Posterior cingulate gyrus (tissue), 11 donors: ENCODE measurements at places on chromosomes 2 and 18.

- DNase-seq, result no peak
Measured at GRCh38 chr2:127034883-127035611, 71.9 kb downstream of the BIN1 start.

GRCh38 chr2:169031202-169031601, at the start of gene ABCB11:
Gene ABCB11, minus strand, starts transcription at chr2:169031324. Its CDS starts 13,199 bp downstream, at chr2:169018125.
- no peak for DNase-seq

DNA sequence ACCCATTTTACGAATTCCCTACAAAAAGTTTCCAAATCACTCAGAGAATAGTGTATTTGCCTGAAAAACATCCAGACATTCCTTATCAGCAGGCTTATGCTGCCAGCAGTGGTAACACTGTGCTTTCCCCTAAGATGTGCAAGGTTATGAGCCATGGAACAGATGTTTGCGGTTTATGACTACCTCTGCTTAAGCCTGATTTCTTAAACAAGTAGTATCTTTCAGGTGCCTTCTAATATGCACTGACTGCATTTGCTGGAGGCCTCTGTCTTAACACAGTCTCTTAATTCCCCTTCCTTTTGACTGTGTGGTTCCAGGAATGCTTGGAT, 54.8 kb downstream of the CDC42EP3 start:
- no peak for DNase-seq

GRCh38 chr2:54755641-54756326, 32.3 kb downstream of the EML6 start:
- no peak for DNase-seq

GRCh38 chr18:60358516-60358915, 14.1 kb downstream of the MC4R start:
- no peak for DNase-seq

DNA sequence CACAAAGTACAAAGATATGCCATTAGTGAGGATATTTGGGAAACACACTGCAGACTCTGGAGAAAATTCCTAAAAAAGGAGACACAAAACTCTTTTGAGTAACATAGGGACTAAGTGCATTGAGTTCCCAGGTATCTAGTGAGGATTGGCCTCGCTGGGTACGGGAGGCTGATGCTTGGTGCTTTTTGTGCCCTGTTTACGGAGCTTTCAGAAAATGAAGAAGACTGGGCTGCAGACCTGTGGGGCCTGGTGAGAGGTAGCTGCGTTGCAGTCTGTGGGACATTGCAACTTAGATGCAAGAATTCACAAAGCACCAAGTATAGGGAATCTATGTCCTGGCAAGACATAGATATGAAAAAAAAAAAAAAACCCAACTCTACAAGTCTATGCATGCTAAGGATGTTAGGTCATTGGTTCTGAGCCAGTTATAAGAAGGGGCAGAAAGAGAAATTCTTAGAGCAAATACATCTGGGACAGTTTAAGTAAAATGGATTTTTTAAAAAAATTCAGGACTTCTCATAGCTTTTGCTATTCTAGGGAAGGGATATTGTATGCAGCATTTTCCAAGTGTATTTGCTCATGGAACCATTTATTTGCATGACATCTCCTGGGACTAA, 156.0 kb downstream of the SLC4A3 start:
- no peak for DNase-seq

GRCh38 chr2:240869109-240869955, 708 bp downstream of the AGXT start:
- no peak for DNase-seq

GRCh38 chr2:124646166-124646815, 621.2 kb downstream of the CNTNAP5 start:
- DNase-seq, result no peak

DNA sequence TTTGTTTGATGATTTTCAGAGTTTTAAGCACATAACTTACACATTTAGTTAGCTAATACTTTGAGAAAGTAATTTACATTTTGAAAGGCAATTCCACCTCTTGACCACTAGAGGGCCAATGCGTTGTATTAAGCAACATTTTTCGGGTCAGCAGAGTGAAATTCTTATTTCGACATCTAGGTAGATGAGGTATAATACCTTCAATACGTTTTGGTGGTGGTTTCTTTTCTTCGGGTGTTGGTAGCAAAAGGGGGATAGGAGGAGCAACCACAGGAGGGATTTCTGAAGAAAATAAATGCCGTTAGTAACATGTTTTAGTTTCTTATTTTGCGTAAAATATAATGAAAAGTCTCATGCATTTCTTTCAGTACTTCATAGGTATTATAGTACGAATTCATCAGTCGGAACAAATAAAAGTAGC, 106.3 kb downstream of the TTN start:
- no peak for DNase-seq

- no peak for DNase-seq
Measured at GRCh38 chr2:86000131-86000937, 105.4 kb downstream of the POLR1A start.

DNA sequence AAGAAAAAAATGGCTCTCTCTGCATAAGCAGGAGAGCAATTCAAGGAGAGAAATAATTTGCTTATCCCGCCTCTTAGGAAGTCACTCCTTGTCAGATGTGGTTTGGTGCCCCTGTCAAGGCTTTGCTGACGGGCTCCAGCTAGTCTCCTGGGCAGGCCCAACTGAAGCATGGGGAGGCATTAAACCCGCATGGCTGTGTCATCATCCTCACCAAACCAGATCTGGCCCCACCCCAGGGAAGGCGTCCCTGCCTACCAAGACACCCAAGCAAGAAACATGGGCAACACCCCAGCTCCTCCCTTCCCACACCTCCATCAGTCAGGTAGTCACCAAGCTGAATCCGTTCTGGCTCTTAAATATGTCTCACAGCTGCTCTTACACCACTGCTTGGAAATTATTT, 108.0 kb downstream of the SGPP2 start:
- no peak for DNase-seq

GRCh38 chr2:221929259-221929658, 357.2 kb upstream of the EPHA4 start:
- DNase-seq, result no peak

GRCh38 chr2:60260639-60261296, 292.7 kb downstream of the BCL11A start:
- no peak for DNase-seq

DNA sequence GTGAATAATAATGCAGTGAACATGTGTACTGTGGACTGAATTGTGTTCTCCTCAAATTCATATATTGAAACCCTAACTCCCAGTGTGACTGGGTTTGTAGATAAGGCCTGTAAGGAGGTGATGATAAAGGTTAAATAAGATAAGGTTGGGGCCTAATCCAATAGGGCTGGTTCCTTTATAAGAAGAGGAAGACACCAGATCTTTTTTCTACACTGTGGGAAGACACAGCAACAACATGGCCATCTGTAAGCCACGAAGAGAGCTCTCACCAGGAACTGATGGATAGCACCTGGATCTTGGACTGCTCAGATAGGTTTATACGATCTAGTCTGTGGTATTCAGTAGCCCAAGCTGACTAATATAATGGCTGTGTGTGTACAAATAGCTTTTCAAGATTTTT, 66.8 kb downstream of the BMPR2 start:
- no peak for DNase-seq

DNA sequence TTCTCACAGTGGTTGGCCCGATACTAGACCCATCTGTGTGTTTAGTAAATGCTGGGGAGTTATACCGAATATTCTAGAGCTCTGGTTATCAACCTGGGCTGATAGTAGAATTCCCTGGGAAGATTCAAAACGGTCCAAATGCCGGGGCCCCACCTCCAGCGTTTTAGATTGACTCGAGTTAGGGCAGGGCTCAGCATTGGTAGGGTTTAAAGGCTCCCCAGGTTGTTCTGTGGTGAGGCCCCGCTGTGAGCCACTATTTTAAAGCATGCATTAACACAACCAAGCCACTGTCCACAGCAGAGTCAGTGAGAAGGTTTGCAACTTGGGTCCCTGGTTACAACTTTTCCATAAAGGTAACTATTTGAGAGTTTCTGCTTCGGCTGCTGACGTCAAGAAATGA, 73.6 kb downstream of the DYSF start:
- DNase-seq, result no peak

GRCh38 chr2:23532391-23533337, 147.7 kb downstream of the KLHL29 start:
- peak; percentile 35 for DNase-seq

GRCh38 chr2:144456680-144457079, 63.2 kb downstream of the ZEB2 start:
- no peak for DNase-seq

- DNase-seq, result no peak
Measured at GRCh38 chr2:148172131-148172753, 151.4 kb downstream of the MBD5 start.

DNA sequence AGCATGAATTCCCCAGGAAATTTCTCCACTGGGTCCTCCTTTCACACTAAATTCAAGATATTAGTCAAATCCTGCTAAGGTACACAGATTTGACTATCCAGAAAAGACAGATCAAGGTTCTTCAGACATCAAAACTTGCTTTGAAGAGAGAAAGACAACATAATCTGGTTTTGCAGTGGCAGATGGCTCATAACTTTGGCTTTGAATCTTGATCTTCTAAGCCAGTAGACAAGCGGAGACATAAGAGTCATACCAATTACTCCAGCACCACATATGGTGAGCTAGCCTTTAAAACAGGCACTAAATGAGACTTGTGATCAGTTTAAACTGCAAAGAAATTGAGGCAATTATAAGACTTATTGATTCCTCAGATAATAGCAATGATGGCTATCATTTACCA, 29.3 kb downstream of the PDE11A start:
- no peak for DNase-seq

- DNase-seq, result peak; percentile 79
Measured at GRCh38 chr2:105294844-105295481, 34.6 kb downstream of the TGFBRAP1 start.

DNA sequence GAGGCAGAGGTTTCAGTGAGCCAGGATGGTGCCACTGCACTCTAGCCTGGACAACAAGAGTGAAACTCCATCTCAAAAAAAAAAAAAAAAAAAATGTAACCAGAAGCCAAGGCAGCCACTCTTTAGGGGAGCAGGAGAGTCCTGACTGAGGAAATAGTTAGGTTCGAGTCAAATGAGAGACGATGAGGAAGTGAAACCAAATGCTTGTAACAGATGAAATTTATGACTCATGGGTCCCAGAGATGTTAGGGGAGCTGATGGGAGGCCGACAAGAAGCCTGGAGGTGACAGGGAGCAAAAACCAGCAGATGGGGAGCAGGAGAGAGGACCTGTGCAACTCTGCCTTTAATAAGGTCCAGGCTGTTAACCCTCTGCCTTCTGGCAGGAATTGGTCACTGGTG, 756.1 kb upstream of the DDX18 start:
- no peak for DNase-seq

- no peak for DNase-seq
Measured at GRCh38 chr2:191970867-191971266, 124.0 kb upstream of the CAVIN2 start.

GRCh38 chr18:9918016-9918680, 4.3 kb downstream of the VAPA start:
- no peak for DNase-seq

GRCh38 chr2:216425008-216425787, 12.9 kb downstream of the SMARCAL1 start:
- no peak for DNase-seq

GRCh38 chr2:195572895-195573683, 83.9 kb upstream of the SLC39A10 start:
- no peak for DNase-seq

GRCh38 chr18:66993492-66993891, 389.6 kb upstream of the CDH19 start:
- DNase-seq, result no peak

GRCh38 chr2:234290671-234291070, 206.2 kb downstream of the ARL4C start:
- no peak for DNase-seq

DNA sequence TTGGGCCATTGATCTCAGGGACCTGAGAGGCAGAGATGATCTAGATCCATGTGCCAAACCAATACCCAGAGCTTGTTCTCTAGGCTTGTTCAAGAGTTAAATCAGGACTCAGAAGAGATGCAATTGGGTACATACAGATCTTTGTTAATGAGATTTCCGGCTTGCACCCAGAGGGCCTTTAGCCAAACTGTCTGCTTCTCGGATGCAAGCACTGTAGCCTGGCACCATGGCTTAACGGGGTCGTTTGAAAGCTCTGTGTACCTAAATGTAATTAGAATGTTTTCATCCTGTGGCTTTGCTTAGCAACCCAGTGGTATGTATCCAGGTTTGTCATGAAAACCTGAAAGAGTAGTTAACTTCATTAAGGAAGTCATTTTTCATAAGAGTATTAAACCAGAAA, 94.2 kb downstream of the TPGS2 start:
- no peak for DNase-seq

DNA sequence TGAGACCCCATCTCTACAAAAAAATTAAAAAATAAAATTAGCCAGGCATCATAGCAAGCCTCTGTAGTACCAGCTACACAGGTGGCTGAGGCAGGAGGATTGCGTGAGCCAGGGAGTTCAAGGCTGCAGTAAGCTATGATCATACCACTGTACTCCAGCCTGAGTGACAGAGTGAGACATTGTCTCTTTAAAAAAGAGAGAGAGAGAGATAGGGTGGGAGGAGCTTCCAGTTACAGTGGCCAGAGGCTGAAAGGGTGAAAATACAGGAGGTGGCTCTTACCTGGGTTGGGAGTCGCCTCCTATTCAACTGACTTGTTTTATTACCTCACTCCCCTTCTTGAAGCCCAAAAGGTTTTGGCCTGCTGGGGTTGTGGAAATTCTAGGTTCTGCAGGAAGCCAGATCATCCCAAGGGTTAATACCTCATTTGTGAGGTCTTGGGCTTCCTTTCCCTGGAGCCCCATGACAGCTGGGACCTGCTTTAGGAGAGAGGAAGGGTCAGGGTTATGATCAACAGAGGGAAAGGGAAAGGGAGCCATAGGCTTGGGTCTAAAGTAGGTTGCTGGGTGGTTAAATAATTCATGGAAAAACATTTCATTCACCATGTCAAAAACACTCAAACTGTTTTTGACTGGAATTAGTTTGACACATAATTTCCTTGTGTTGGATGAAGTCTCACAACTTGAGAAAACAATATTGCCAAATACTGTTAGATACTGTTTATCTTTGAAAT, 17.4 kb downstream of the DYNC2LI1 start:
- no peak for DNase-seq

DNA sequence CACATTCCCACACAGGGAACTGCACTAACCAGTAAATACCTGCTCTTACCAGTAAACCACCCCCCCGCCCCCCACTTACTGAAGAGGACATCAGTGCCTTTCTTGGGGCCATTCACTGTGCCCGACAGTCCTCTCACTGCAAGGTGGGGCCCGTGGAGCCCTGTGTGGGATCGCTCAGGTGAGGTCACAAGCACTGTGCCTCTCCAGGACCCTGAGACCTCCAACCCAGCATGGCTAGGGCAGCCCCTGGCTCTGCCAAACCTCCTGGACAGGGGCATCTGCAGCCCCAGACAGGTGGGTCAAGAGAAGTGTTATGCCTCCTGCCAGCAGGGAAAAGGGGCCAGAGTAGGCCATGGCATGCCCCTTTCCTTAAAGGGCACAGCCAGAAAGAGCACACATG, 6.7 kb upstream of the NEURL3 start:
- no peak for DNase-seq
